ENCODE measurements at places on chromosomes 3 and 15. TPM values are rescaled to one million over a fixed set of nuclear protein-coding genes. Genes with fewer than 3 reads are reported as not detected.

The CRBN gene
- total RNA-seq, result 67.4 TPM

The CLDN16 gene
- under 0.01 TPM for total RNA-seq

The DNASE1L3 gene
- not detected for total RNA-seq

The SPTBN5 gene
- total RNA-seq, result 0.26 TPM
